SK-MEL-5 (cell line): ENCODE measurements at places on chromosomes 16 and 17. TPM values are rescaled to one million over a fixed set of nuclear protein-coding genes. Genes with fewer than 3 reads are reported as not detected.

DNA sequence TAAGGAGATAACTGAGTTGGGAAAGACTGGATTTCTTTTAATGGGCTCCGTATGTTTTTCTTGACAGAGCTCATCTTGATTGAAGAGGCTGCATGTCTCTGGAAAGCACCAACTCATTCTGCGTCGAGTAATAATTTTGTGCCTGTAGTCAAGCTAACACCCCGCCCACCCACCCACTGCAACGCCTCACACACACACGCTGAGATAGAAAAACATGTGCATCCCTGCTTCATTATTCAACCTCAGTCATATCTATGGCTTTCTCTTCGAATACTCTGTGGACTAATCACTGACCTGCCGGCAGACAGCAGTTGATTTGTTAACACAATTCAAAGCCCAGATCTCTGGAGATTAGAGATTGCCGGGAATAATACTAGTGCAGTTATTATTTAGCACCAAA lies 220.2 kb upstream of the TOM1L1 start:
- DNase-seq = no peak

- no peak for DNase-seq
Observed at GRCh38 chr16:51500306-51500705, 349.2 kb upstream of the SALL1 start.

- DNase-seq = no peak
Observed at GRCh38 chr16:30866031-30866430, 27.8 kb downstream of the BCL7C start.

GRCh38 chr16:82748026-82748425 lies 121.3 kb downstream of the CDH13 start:
- DNase-seq = no peak

DNA sequence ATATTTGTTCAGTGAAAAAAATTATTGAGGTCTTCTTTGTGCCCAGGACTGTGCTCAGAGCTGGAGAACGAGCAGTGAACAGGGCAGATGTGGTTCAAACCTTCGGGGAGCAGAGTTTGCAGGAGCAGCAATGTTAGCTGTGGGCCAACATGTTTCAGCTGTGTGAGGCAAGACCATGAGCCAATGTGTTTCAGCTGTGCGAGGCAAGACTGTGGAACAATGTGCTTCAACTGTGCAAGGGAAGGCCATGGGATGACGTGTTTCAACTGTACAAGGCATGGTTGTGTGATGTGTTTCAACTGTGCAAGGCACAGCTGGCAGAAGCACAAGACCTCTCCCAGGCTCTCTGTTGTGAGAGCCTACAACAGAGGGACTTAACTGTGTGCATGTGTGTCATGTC lies 35.2 kb upstream of the SDK2 start:
- DNase-seq = no peak

DNA sequence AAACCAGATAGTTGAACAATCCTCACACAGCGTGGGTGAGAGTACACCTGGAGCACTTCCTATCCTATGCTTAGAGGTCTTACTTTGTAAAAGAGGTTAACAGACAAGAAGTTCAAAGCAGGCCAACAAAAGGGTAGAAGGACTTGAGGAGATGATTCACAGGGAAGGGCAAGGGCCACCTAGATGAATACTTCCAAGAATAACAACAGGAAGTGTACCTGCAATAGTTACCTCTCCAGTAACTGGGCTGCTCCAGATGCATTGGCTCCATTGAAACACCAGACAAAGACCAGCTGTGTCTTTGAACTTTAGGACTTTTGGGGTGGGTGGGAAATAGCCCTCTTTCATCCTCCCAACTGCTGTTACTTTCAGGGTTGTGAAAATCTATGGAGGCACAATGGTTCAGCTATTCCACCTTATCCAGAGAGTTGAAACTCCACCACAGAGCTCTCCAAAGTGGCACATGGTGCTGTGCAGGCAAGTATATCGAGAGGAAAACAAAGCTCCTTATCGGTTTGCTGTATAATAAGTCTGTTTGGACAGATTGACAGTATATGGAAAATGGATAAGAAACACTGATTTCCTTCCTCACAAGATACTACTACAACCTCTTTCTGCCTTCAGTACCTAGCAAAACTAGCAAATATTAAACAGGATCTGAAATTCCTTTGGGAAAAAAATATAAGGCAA lies 22.7 kb downstream of the RNF43 start:
- DNase-seq = no peak

DNA sequence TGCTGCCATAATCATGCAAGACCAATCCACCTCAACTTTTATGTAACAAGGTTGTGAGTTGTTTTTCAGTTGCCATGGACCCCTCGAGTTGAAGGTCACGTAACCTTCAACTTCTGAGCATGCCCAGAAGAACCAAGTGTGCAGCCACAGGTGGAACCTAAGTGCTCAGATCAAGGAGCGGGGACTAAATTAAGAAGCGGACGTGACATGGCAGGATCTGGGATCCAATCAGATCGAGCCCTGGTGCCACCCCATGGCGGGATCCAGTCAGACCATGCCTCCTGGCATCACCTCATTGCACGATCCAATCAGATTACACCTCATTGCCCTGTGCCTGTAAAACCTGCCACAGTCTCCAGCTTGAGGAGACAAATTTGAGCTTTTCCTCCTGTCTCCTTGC lies 204.5 kb upstream of the CDH5 start:
- peak; percentile 30 for DNase-seq

DNA sequence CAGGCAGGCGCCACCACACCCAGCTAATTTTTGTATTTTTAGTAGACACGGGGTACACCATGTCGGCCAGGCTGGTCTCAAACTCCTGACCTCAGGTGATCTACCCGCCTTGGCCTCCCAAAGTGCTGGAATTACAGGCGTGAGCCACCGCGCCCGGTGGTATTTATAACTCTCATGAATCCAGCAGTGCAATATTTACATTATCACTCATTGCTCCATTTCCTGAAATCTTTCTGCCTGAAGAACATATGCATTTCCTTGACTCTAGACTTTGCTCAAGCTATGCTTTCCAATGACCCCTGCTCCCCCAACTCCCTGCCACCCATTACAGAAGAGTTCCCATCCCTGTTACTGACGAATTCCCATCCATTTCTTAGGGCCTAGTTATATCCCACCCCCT lies 19.7 kb upstream of the NDUFAB1 start:
- no peak for DNase-seq

DNA sequence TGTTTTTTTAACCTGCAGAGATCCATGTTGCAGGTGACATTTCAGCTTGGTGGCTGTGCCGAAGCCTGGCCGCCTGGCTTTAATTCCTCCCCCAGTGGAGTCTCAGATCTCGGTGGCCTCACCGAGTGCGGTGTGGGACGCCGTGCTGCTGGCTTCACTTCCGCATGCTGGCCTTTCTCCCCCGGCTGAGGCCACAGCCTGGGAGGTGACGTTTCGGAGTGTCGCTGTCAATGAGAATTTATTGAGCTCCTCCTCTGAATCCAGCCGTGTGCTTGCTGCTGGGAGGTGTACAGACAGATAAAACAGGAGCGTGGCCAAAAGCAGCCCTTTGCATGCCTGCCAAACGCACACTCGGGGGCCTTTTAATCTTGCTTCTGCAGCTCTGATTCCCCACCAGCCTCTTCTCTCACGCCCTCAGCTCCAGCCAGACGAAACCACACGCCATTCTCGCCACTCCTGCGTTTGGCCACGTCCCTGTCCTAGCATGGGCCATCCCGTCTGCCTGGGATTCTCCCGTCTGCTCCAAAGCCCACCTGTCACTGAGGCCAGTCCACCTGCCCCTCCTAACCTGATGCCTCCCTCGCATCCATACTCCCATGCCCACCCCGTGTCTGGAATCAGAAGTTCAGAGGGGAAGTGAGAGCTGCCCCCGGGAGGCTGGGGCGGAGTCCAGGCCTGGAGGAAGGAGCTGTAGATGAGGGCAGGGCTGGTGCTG lies 3.6 kb downstream of the GSE1 start:
- DNase-seq = no peak

DNA sequence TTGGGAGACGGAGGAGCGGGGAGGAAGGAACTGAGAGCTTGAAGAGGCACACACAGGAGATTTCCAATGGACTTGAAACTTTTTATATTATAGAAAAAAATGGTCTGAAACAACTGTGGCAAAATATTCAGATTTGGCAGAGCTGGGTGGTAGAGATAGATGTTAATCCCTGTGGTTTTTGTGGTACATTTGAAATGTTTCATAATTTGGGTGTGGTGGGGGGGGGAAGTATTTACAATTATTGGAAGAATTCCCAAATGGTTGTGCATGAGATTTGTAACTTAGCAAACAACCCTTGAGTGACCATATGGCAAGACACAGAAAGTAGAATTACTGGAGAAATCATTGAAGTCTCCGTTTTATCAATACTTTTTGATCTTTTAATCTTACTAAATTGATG lies 588.8 kb upstream of the PSMD7 start:
- no peak for DNase-seq

- peak; percentile 41 for DNase-seq
Observed at GRCh38 chr17:22704674-22705073, 1012.4 kb downstream of the KCNJ18 start.

DNA sequence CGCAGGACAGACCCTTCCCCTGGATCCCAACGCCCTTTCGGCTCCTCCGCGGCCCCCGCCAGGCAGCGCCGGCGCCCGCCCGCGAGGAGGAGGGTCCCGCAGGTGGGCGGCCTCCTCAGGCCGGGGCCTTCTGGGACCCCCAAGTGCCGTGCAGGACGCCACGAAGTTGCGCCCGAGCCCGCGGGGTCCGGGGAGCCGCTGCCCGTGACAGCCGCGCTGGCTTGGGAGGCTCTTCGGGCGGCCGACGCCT lies 504 bp downstream of the ERN1 start:
- DNase-seq = no peak

DNA sequence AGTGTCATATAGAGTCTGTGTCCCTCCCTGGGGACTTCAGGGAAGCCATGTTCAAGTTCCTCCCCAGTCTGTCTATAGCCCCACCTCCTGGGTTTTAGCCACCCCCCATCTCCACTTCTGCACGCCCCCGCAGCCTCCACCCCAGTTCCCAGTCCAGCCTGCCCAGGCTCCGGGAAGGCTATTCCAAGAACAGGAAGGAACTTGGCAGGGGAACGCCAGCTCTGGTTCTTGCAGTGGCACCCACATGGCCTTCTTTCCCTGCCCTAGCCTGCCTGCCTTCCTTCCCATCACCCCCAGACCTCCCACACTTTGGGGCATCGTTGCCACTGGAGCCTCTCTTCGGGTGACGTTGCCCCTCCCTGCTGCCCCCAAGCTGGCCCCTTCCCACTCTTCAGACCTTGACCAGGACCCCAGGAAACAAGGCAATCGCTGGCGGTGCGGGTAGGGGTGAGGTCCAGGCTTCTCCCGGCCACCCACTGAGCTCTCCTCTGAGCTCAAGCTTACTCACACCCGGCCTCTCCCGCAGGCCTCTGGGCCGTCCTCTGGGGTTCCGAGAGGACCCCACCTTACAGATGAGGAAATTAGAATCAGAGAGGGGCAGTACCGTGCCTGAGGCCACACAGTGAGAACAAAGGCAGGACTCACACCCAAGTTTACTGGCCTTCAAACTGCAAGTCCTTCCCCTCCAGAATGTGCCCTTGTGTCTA lies 9.2 kb upstream of the CES4A start:
- DNase-seq = no peak

DNA sequence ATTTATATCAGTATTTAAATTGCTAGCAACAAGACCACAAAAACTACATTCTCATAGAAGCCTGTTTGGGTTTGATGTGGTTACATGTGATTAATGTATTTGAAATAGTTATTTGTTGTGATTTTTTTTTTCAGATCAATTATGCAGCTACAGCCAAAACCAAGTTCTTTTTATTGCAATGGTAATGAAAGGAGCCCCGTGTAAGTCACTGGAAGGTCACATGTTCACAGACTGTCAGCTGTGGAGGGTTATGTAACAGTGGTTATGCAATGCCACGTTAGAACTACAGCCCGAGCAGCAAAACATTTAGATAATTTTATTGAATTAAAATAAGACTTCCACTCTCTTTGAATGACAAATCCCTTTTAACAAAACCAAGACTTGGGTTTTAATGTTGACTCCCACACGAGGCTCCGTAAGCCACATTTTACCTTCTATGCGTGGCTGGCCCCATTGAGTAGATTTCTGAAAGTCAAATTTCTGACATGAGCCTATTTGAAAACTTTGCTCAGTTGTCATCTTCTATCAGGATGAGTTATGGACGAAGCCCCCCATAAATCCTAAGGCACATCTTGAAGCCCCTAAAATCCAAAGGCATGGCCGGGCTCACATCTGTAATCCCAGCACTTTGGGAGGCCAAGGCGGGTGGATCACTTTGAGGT lies 41.8 kb upstream of the SEC14L1 start:
- DNase-seq = peak; percentile 97

DNA sequence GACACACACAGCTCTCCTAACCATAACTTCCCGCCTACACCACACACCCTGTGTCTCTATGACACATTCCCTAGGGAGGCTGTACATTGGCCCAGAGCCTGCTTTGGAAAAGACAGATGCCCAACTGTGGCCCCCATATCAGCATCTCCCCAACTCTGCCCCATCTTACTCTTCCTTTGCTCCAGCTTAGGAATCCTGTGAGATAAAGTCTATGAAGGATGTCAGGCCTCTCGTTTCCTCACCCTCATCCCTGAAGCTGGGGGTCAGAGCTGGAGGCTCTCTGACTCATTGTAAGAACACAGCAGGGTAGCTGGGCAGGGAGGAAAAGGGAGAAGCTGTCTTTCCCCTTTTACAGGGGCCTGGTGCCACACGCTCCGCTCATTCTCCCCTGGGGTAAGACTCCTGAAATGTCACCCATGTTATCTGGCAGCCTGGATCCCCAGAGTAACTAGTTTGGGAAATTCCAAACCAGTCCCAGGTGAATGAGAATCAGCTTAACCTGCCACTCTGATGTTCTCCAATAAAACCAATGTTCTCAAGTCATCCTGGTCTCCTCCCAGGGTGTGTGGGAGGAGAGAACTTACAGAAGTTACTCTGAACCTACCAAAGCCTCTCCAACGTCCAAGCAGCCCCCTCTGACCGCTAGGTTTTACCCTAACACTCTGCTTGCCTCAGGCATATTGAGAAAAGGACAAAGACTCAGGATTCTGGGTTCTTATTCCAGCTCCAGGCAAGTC lies 2.8 kb downstream of the RAPGEFL1 start:
- DNase-seq = no peak

The TMEM88 gene
- 0.18 and 0.80 TPM in 2 replicates for total RNA-seq

The RMI2 gene
- 23.2 and 28.1 TPM in 2 replicates for total RNA-seq

The SLC35G6 gene
- not detected in 2 replicates for total RNA-seq

The FAM234A gene
- 30.2 and 31.2 TPM in 2 replicates for total RNA-seq

The SERPINF2 gene
- total RNA-seq = 0.32 and 0.37 TPM in 2 replicates

The SCGB1C2 gene
- not detected in 2 replicates for total RNA-seq

The STH gene
- not detected in 2 replicates for total RNA-seq

The CASKIN1 gene
- total RNA-seq = 0.67 and 0.95 TPM in 2 replicates

The USP10 gene
- 41.1 and 46.8 TPM in 2 replicates for total RNA-seq

The EEF2K gene
- 18.1 and 18.5 TPM in 2 replicates for total RNA-seq
